AG08395 (cell line): ENCODE measurements at places on chromosomes 1 and 21.

- DNase-seq: no peak
Observed at GRCh38 chr21:37372127-37372731, 5.7 kb downstream of the DYRK1A start.

DNA sequence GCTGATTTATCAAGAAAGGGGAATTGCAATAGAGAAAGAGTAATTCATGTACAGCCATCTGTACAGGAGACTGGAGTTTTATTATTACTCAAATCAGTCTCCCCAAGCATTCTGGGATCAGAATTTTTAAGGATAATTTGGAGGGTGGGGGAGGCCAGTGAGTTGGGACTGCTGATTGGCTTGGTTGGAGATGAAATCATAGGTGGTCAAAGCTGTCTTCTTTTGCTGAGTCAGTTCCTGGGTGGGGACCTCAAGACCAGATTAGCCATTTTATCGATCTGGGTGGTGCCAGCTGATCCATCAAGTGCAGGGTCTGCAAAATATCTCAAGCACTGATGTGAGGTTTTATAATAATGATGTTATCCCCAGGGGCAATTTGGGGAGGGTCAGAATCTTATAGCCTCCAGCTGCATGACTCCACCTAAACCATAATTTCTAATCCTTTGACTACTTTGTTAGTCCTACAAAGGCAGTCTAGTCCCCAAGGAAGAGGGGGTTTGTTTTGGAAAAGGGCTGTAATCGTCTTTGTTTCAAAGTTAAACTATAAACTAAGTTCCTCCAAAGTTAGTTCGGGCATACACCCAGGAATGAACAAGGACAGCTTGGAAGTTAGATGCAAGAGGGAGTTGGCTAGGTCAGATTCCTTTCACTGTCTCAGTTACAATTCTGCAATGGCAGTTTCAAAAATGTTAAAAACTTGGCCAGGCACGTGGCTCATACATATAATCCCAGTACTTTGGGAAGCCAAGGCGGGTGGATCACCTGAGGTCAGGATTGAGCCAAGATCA lies 16.9 kb upstream of the RAB3B start:
- no peak for DNase-seq

DNA sequence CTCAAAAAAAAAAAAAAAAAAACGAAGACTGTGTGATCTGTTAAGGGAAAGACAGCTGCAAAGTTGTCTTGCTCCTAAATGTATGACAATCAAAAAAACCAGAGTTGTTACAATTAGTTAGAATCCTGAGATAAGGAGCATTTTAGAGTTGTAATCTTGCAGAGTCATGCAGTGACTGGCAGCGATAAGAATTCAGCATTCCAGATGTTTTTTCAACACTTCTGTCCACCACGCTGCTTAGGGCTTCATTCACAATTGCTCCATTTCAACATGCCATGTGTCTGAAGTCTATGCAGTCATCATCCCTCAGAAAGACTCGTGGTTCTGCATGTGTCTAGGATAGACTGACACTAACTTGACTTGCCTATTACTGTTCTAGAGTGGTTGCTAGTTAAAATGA lies 102.4 kb upstream of the BACE2 start:
- peak; percentile 34 for DNase-seq

GRCh38 chr1:88891951-88892340 lies 579 bp upstream of the GTF2B start:
- DNase-seq: no peak

GRCh38 chr21:45253633-45254459 lies 33.8 kb downstream of the POFUT2 start:
- no peak for DNase-seq
